ENCODE measurements at places on chromosomes 11 and 22.

DNA sequence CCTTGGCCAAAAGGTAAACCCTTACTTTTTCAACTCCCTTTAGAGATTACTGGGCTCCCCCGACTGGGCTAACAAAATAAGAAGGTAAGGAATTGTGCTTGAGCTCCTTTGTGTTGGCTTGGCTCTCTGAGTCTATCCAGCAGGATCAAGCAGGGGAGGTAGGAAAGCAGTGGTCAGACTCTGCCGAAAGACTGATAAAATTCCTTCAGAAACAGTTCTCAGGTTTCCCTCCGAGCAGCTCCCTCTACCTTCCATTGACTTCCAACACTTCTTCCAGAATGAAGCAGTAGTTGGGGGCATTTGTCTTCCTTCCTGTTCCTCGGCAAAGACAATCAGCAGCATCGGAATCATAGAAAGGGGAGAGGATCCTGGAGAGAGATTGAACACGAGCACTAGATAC, 16.1 kb upstream of the CARD18 start:
- DNase-seq: no peak

GRCh38 chr11:100706179-100706578, 19.1 kb downstream of the ARHGAP42 start:
- DNase-seq: no peak

DNA sequence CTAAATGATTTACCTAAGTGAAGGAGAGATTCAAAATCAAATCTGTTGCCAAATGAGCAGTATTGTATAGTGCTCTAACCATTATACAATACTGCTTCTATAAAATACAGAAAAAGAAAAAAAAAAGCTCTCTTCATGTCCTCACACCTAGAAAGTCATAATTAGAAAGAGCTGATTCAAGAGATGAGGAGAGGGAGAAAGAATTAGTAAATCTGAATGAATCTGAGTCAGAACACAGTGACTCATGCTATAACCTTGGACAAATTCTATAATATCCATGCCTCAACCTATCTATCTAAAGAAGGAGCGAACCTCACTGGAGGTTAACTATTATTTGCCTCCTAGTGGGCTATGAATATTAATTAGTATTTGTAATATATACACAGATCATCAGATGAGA, 29.4 kb downstream of the AMBRA1 start:
- DNase-seq: no peak

GRCh38 chr22:29635734-29636357, 32.4 kb downstream of the NF2 start:
- no peak for DNase-seq

- DNase-seq: peak; percentile 75
Measured at GRCh38 chr11:33893711-33894397, 2.0 kb upstream of the LMO2 start.

- no peak for DNase-seq
Measured at GRCh38 chr22:38834215-38834953, 9.4 kb downstream of the NPTXR start.

DNA sequence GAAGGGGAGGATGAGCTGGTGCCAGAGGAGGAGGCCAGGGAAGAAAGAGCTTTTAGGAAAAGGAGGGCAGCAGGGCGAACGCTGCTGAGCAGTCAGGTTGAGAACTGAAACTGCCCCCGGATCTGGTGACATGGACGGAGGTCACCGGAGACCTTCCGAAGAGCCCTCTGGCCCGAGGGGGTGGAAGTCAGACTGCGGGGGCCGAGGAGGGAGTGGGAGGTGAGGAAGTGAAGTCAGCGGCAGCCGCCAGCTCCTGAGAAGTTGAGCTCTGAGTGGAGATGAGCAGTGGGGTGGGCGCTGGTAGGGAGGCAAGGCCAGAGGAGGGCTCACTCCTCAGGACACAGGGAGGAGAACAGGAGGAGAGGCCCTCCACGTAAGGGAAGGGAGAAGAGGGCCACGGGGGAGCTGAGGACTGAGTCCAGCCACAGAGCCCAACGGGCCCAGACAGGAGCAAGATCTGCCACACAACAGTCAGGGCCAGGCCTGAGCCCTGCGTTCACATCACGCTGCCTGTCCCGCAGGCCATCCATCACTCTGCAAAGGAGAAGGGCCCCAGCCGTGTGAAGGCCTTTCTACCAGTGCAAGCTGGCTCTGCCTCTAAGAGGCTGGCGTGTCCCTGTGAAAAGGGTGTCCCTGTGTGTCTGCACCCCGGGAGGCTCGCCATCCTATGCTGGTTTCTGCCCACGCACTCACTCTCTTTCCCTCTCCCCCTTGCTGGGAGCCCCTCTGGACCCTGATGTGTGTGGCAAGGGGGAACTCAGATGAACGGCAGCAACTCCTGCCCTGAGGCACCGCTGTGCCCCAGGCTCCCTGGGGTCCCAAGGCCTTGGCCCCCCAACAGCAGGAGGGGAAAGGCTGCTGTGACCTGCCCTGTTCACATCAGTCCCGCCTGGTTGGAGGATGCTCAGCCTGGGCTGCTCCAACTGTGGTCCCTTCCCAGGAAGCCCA, 19.0 kb upstream of the LRRC32 start:
- DNase-seq: no peak

DNA sequence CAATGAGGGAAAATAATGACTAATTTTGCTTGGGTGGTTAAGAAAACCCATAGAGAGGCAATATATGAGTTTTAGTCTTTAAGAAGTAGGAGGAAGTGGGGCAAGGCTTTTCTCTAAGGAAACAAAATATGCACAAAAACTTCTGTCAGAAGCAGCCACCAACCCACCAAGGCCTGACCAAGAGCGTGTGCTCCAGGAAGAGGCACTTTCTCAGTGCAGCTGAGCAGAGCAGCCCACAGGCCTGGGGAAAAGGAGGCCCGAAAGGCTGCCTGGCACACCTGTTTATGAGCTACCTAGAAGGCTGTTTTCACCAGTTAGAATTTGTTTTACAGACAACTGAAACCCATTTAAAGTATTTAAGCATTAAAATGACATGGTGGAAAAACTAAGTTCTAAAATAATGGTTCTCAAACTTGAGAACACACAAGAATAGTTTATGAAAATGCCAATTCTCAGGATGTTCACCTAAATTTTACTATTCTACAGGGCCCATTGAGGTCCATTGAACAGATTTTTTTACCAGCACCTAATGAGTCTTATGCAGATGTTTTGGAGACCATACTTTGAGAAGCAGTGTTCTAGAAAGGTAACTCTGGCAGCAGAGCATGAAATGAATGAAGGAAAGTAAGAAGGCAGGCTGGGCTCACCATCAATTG, 160.5 kb upstream of the DDI1 start:
- DNase-seq: no peak

- no peak for DNase-seq
Measured at GRCh38 chr11:35709376-35709775, 46.8 kb downstream of the TRIM44 start.

- no peak for DNase-seq
Measured at GRCh38 chr11:38423042-38423441, 1825.0 kb upstream of the RAG2 start.

GRCh38 chr11:119729951-119730613, 1.1 kb upstream of the NECTIN1 start:
- no peak for DNase-seq

DNA sequence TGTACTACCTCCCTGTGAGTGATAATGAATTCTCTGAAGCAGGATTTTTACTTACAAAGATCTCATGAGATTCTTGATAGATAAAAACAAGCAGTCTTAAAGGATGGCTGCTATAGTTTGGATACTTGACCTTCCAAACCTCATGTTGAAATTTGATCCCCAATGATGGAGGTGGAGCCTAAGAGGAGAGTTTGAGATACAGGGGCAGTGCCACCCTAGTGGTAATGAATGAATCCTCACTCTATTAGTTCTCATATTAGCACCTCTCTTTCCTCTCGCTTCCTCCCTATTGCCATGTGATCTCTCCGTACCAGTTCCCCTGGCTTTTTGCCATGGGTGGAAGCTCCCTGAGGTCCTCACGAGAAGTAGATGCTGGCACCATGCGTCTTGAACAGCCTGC, 37.9 kb upstream of the OR8B8 start:
- no peak for DNase-seq

DNA sequence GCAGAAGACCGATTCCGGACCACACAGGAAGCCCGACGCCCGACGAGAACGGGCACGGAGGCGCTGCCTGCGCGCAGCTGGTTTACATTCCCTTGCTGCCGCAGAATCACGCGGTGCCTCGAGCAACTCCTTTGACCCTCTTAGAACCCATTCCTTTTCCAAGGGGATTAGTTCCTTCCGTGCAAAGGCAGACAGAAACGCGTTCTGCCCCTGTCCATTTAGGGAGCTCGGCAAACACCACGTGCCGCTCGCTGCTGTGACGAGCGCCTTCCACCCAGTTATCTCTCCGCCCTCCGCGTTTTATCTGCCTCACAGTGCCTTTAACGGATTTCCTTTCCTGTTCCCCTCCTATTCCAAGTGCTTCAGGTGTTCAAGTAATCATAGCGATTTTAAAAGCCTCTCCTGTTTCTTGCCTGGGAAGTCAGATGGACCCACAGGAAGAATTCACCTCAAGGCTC, 24.1 kb upstream of the MICAL3 start:
- no peak for DNase-seq

DNA sequence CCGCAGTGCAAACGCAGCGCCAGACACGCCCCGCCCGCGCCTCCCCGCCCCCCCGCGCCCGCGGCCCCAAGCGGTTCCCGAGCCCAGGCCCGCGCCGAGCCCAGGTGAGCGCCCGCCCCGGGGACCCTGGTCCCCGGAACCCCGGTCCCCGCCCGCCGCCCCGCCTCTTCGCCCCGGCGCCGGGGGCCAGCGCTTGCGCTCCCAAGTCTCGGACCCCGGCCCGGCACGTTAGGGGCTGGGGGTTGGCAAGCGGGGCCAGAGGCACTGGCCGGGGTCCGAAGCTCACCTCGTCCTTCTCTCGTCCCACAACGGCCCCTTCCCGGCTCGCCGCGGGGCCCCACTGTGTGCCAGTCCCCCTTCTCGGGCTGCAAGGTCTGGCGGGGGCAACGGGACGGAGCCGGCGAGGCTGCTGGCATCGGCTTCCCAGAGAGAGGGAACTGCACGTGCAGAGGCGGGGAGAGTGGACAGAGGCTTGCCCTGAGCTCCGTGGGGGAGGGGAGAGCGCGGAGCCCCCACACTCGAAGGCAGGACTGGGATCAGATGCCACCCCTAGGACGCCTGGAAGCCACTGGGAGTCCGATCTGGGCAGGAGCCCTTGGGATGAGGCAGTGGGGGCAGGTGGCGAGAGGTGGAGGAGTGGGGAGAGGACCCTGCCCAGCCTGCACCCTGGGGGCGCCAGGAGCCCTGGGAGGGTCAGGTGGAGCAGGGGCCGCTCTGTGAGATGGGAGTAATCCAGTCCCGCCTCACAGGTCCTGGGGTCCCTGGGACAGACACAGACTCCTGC, 1.8 kb upstream of the AIFM3 start:
- no peak for DNase-seq

DNA sequence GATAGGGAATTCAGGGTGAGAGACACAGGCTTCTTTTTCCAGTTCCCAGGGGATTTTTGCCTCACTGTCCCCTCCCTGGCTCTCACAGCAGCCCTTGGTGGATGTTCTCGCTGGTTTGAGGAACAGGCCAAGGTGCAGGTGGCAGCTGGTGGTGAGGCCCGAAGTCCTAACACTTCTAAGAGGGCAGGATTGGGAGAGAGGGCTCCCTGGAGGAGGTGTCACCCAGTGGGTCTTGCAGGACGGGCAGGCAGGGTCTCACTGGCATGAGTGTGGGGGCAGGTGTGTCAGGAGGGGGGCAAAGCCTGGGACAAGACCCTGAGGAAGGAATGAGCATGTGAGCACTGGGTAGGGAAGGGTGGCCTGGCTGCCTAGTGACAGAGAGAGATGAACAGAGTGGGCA, 9.2 kb downstream of the ADORA2A start:
- DNase-seq: peak; percentile 39

DNA sequence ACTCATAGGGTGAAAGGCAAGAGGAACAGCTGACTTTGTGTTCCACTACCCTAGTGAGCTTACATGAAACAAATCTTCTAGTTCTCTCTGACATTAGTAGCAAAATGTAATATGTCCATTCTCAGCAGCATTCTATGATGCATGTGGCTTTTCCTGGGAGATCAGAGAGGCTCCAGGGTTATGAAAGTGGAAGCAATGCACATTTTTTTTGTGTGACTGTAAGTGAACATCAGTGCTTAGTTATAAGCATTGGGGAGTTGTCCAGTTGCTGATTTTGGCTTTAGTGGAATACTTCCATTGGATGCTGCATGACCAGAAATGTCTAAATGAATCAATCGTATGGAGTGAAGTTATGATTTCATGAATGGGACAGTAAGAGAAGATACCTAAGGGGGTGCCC, 255.9 kb downstream of the FAT3 start:
- DNase-seq: no peak

DNA sequence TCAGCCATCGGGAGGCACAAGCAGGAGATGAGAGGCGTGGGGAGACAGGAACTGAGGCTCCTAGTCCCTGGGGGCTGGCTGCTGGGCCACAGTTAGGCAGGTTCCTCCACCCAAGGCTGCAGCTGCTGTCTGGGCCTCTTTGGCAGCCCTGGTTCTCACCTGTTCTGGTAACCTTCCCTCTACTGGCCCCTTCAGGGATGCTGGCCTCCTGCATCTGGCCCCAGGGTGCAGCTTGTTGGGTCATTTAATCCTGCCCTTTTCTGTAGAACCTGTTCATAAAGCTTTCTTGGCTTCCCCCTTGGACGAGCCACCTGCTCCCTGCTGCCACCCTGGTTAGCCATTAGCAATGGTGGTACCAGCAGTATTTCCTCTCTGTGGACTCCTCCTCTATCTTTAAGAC, 5.5 kb downstream of the USH1C start:
- no peak for DNase-seq

DNA sequence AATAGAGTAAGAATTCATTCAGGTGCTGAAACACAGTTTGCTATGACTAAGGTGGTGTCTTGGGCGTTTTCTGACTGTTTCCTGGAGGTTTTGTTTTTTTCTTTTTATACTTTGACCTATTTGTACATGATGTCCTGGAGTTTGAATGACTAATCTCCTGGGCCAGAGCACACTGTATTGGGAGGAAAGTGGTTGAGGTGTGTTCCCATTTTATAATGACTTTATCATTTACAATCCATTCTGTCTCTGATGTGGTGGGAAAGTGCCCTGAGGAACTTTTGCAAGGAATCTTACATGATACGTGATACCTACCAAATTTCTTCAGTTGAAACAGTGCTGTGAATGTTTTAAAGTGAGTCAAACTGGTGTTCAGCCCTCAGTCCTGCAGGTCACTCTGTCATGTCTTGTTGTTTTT, 80.8 kb downstream of the TNRC6B start:
- no peak for DNase-seq

GRCh38 chr11:63242089-63242781, 1.2 kb downstream of the SLC22A25 start:
- no peak for DNase-seq

- DNase-seq: no peak
Measured at GRCh38 chr11:133727774-133728173, 117.5 kb downstream of the SPATA19 start.

DNA sequence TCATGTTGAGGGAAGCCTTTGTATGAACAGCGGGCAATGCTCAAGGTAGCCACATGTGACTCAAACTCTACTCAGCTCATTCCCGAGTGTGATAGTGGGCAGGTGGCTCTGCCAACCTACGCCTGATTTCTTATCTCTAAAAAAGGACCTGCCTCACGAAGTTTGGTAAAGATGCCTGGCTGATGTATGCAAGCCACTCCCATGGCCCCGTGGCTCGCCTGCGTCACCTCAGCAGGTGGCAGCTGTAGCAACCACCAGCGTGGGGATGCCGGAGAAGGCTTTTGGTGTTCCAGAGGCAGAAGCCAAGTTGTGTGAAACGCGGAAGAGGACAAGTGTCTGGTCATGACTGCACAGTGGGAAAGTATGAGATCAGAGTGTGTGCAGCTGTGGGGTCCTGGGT, 5.4 kb downstream of the FADS2 start:
- DNase-seq: no peak
